ENCODE measurements at places on chromosomes 1 and 21.

- ATAC-seq, result no peak
Observed at GRCh38 chr1:30660241-30660640, 63.1 kb downstream of the MATN1 start.

DNA sequence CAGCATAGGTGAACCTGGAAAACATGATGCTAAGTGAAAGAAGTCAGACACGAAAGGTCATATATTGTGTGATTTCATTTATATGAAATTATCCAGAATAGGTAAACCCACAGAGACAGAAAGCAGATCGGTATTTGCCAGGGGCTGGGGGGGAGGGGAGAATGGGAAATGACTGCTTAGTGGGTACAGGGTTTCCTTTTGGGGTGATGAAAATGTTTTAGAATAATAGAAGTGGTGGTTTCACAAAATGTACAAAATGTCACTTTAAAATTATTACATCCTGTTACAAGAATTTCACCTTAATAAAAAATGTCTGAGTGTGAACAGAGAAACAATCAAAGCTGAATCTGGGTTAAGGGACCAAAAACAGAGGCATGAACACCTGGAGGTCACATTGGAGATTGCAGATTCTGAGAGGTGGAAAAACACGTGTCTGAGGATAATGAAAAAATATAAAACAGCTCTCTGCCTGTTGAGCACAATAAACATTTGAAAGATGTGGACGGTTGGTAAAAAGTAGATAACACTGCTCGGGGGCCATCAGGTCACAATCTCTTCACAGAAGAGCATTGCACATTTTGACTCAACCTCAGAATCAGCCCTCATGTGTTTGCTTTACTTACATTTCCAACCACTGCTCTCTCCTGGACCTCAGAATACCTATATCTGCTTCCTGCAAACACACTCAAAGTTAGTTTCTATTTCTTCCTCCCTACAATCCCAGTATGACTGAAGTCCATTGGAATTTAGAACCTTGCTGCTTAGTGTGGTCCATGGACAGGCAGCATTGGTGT is 3.2 kb downstream of the SLAMF6 start:
- ATAC-seq, result peak; percentile 82

GRCh38 chr1:210321131-210321530 is 7.6 kb upstream of the HHAT start:
- ATAC-seq, result no peak

- no peak for ATAC-seq
Observed at GRCh38 chr1:177289532-177289931, 118.8 kb downstream of the BRINP2 start.

DNA sequence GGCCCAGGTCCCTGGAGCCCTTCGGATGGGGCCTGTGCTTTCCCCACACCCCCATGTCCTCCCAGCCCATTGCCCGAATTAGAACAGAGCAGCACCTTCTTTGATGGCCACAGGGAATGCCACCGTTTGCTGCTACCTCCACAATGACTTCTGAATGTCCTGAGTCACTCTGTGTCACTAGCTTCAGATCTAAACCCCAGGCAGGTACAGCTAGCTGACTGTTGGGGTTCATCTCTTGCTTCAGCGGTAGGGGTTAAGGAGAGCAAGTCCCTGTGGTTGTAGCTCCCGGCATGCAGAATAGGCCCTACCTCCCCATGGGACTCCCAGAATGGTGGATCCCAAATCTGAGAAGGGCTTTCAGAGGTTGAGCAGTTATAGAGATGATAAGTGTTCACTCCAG is 291.1 kb upstream of the POU3F1 start:
- ATAC-seq, result no peak

DNA sequence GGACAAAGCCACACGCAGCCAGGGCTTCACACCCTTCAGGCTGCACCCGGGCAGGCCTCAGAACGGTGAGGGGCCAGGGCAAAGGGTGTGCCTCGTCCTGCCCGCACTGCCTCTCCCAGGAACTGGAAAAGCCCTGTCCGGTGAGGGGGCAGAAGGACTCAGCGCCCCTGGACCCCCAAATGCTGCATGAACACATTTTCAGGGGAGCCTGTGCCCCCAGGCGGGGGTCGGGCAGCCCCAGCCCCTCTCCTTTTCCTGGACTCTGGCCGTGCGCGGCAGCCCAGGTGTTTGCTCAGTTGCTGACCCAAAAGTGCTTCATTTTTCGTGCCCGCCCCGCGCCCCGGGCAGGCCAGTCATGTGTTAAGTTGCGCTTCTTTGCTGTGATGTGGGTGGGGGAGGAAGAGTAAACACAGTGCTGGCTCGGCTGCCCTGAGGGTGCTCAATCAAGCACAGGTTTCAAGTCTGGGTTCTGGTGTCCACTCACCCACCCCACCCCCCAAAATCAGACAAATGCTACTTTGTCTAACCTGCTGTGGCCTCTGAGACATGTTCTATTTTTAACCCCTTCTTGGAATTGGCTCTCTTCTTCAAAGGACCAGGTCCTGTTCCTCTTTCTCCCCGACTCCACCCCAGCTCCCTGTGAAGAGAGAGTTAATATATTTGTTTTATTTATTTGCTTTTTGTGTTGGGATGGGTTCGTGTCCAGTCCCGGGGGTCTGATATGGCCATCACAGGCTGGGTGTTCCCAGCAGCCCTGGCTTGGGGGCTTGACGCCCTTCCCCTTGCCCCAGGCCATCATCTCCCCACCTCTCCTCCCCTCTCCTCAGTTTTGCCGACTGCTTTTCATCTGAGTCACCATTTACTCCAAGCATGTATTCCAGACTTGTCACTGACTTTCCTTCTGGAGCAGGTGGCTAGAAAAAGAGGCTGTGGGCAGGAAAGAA is 8.1 kb downstream of the PSRC1 start:
- ATAC-seq, result no peak

GRCh38 chr1:29240986-29241385 is 4.7 kb downstream of the PTPRU start:
- no peak for ATAC-seq

GRCh38 chr1:1021010-1021919 is 1.3 kb downstream of the AGRN start:
- ATAC-seq, result no peak

DNA sequence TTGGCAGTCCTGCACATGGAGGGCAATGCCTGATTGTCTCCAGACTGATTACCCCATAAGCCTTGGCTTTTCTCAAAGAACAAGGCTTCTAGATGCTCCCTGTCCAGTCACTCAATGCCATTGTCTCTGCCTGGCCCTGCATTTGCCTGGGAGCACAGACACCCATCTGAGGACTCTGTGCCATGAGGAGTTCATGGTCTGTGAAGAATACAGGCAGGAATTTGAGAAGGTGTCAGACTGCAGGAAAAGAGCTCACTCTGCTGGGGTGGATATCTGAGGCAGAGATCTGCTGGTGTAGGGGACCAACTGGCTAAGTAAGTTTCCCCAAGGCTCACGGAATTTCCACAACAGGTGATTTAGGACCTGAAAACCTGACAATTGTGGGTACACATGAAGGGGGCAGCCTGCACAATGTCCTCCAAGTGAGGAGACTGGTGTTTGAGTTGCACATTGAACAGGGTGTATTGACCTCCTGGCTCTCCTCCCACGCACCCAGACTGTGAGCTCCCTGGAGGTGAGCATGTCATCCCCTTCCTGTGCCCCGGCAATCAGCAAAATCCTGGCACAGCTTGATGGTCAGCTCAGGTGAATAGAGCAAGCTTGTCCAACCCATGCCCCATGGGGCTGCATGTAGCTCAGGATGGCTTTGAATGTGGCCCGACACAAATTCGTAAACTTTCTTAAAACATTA is 829 bp downstream of the CYP4A22 start:
- no peak for ATAC-seq

DNA sequence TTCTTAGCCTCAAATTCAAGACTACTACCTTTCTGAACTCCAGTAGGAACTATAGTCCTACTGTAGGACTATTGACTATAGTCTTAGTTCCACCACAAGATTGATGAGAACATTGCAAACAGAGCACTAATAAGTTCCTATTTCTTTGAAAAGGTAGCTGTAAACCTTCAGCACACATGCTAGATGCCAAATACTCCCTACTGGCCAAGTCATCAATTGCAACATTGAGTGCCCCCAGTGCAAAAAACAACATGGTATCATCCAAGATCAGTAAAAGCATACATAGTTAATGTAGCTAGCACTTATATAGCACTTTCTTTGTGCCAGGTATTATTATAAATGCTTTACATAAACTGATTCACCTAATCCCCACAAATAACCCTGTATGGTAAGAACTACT is 99.8 kb downstream of the MRPL39 start:
- ATAC-seq, result no peak

GRCh38 chr1:39732730-39733129 is 6.0 kb upstream of the PPIE start:
- no peak for ATAC-seq

GRCh38 chr1:241215683-241216082 is 141.3 kb downstream of the RGS7 start:
- no peak for ATAC-seq

DNA sequence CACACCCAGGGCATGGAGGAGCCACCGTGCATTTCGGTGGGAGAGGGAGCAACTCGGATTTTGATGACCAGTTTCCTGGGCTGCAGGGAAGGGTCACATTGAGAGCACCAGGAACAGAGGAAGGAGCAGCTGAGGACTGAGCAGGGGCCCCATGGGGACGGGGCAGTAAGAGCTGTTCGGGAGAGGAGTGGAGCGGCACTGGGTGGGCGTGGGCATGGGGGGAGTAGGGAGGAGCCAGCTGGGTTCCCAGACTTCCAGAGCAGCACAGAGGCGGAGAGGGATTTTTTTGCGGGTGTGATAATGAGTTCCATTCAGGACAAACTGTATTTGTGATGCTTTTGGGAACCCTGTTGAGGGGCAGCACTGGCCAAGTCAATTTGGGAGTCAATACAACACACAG is 17.4 kb upstream of the GPR153 start:
- ATAC-seq, result no peak

- ATAC-seq, result no peak
Observed at GRCh38 chr1:107404756-107405155, 263.9 kb downstream of the NTNG1 start.

DNA sequence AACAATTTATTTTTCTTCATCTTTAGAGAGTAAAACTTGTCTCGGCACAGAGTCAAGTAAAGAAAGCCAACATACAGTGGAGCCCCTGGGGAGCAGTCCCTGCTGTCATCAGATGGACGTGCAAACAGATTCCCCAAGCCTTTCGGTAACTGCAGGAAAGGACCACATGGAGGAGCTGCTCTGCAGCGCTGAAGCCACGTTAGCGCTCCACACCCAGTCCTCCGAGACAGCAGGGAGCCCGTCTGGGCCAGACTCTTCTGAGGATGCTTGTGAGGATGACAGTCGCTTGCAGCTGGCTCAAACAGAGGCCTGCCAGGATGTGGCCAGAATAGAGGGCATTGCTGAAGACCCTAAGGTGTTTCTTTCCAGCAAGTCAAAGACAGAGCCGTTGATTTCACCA is 77.1 kb upstream of the SCCPDH start:
- ATAC-seq, result no peak

DNA sequence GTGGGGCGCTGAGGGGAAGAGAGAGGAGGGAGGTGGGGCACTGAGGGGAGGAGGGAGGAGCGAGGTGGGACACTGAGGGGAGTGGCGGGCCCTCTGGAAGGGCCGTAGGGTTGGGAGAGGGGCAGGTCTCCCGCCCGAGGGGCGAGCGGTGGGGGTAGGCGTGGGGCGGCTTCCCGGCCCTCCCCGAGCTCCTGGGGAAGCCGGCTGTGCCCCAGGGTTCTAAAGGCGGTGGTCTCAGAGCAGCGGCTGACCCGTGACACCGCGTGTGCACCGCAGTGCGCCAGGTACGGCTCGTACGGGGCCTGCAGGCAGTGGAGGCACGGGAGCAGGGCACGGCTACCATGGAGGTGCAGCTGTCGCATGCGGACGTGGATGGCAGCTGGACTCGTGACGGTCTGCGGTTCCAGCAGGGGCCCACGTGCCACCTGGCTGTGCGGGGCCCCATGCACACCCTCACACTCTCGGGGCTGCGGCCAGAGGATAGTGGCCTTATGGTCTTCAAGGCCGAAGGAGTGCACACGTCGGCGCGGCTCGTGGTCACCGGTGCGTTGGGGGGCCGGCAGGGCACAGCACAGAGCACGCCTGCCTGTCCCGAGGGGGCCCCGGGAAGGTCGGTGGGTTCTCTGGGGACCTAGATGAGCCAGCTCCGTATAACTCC is 68.5 kb downstream of the OBSCN start:
- peak; percentile 18 for ATAC-seq

Measured in activated T-helper 17 cell treated with anti-CD3 and anti-CD28 coated beads, Interleukin-2, amount 50 U/mL, for 72 hours (primary cell).